Kidney glomerular epithelial cell (primary cell): ENCODE measurements at places on chromosomes 2 and 18.

DNA sequence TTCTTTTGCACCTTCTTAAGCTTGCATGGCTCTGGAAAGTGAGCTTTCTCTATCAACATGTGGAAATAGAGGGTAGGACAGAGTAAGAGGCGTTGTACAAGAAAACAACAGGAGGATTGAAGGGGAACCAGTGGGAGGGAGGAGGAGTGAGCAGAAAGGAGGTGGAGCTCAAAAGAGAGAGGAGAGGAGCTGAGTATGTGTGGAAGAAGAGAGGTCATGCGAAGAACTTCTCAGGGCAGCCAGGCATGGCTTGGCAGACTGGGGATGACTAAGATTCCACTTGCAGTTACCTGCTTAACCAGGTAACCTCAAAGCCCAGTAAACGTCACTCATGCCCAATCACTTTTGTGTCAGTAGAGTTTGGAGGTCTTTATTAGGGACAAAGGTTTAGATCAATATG lies 105.1 kb downstream of the BCL2L11 start:
- peak; percentile 59 for DNase-seq

GRCh38 chr18:42891705-42892104 lies 223.8 kb downstream of the RIT2 start:
- DNase-seq = no peak

GRCh38 chr18:44680273-44681075 lies at the start of gene SETBP1:
SETBP1 (plus strand) TSS chr18:44680888; CDS start chr18:44701347, 20,459 bp downstream.
- peak; percentile 38 for DNase-seq

DNA sequence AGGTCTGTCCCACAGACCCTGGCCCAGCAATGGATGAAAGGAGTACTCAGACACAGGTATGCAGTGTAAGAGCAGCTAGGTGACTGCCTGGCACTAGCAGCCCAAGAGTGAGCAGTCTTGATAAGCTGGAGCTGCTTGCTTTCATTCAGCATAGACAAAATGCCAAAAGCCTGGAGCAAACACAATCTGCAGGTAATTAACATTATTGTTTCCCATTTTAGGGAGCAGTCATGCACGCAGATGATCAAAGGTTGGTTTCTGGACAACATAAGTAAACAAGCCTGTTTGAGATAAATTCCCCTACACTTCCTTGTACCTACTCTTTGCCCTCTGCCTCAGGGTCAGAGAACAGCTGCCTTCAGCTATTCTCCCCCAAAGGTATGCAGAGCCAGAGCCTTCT lies 73.7 kb upstream of the MSTN start:
- no peak for DNase-seq

DNA sequence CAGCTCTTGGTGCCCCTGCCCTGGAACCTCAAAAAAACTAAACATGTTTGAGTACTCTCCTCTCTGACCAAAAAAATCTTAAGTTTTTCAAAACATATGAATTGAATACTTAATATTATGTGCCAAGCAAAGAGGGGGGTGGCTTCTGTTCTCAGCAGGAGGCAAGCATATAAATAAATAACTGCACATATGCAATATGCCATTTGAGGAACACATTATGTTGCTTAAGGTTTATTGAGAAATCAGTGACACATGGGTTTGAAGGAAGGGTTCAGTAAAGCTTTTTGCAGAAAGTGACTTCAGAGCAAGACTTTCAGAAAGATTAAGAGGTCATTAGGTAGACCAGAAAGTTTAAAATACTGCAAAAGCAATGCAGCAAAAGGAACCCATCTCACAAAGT lies 429.2 kb downstream of the TDRD15 start:
- DNase-seq = no peak

- no peak for DNase-seq
Measured at GRCh38 chr2:177171418-177171865, 41.2 kb upstream of the HNRNPA3 start.

DNA sequence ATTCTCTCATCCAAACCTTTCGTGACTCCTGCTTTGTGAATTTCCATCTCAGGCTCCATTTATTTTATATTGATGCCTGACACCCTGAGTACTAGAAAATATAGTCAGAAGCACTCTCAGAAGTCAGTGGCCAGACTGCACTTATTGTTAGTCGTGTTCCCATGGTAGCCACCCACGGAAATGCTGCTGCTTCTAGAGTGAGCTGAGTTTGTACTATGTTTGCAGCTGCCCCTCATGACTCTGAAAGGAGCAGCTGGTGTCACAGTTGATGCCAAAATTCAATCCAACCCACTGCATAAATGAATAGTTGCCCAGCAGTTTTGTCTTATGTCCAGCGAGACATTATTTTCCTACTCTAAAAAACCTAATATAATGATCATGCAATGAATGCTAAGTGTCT lies 265.2 kb upstream of the SPHKAP start:
- no peak for DNase-seq

GRCh38 chr18:32805354-32805753 lies 32.5 kb upstream of the KLHL14 start:
- DNase-seq = no peak

DNA sequence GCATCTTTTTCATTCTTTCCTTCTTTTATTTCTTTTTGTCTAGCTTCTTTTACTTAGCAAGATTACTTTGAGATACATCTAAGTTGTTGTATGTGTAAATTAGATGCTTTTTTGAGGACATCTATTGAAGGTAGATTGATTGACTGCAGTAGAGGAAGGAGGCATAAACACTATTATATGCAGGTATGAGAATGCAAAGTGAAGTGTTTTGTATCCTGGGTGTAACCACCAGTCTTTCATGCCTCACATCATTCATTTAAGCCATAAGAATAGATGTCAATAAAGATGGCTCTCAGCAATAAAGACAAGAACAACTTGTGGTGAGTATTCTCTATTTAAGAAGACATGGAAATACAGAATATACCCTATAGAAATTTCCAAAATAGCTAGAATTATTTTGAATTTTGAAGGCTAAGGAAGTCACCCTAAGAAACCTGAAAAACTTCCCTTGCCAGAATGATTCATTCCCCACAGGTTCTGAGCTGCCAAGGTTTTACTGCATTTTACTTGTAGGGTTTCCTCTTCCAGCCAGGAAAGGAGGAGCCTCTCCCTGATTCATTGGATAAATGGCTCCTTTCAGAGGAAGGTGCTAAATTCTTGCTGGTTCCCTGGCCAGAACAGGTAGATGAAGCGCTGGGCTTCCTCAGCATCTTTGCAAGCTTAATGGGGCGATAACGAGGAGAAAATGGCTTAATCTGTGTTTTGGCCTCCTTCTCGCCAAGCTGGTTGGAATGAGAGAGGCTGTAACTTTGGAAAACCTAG lies 279.8 kb upstream of the SLC14A2 start:
- no peak for DNase-seq

DNA sequence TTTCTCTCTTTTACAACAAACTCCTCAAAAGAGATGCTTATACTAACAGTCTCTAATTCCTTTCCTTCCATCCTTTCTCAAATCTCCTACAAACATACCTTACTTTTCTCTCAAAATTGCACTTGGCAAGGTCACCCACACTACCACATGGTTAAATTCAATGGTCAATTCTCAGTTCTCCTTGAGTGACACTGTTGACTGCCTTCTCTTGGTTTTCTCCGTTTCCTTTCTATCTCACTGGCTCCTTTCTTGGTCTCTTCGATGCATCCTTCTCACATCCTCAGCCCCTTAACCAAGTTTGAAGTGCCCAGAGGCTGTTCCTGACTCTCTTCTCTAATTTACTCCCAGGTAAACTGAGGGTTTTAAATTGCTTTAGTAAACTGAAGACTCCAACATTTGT lies 12.5 kb downstream of the C1D start:
- no peak for DNase-seq

DNA sequence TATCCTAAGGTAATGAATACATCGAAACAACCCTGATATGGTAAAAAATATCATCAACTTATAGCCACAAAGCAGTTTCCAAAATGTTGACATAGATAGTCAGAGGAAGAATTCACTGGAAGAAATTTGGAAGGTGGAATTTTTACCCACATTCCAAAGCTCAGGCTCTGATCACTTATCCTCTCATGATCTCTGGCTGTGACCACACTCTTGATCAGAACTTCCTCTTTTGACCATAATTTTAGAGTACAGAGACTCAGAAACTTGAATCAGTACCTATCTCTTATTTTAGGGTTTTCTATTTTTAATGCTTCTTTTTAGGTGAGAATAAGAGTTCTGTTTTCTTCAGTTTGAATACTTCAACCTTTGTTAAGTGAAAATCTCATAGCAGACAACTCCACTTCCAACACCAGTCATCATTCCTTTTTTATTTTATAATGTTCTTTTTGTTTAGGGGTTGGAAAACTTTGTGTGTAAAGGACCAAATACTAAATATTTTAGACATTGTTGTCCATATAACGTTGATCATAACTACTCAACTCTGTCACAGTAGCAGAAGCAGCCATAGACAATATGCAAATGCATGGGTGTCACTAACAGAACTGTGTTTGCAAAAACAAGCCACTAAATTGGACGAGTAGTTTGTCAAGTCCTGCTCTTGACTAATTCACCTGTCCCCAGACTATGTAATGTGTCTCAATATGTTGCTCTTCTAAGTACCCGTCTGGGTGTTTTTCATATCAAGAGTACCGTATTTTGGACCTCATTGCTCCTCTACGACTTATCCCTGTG lies 891.6 kb upstream of the CRIM1 start:
- peak; percentile 13 for DNase-seq

DNA sequence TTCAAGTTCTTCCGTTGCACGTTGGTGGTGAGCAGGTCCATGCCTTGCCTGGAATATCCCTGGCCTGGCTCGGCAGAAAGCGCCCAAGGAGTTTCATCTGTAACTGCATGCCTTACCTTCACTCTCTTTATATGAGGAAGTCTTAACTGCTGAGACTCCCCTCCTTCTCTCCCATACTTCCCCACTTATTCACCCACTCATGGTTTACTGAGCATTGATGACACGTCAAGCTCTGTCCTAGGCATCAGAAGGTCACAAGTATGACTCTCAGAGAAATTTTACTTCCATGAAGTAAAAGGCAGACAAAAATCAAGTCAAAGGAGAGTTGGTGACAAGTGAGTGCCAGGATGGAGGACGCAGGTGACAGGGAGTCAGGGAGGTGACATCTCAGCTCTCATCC lies 68.2 kb downstream of the TBC1D8 start:
- DNase-seq = no peak

- DNase-seq = no peak
Measured at GRCh38 chr18:49020621-49021021, 69.9 kb upstream of the SMAD7 start.

- DNase-seq = peak; percentile 57
Measured at GRCh38 chr2:62319070-62319469, 123.2 kb downstream of the B3GNT2 start.

- no peak for DNase-seq
Measured at GRCh38 chr2:118128826-118129225, 40.6 kb downstream of the INSIG2 start.

GRCh38 chr2:197904446-197904845 lies 100.1 kb downstream of the PLCL1 start:
- no peak for DNase-seq

GRCh38 chr2:15557887-15558311 lies 3.2 kb downstream of the NBAS start:
- DNase-seq = no peak

- no peak for DNase-seq
Measured at GRCh38 chr2:29615841-29616240, 305.5 kb downstream of the ALK start.

DNA sequence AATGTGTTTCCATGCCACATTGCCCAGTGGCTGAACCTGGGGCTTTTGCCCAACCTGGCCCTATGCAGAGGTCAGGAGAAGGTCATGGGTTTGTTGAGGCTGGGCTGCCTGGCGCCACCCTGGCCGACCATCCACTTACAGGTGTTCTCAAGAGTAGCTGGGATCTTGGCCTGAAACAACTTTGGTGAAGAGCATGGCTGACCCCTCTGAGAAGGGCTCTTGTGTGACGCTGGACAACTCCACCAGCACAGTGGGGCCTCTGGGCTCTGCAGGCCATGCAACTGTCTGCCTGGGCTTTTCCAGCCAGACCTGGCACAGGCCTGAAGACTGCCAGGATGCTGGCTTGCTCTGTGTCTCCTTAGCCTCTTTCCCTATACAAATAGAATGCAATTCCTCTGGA lies 76.4 kb upstream of the ZNG1B start:
- DNase-seq = no peak

DNA sequence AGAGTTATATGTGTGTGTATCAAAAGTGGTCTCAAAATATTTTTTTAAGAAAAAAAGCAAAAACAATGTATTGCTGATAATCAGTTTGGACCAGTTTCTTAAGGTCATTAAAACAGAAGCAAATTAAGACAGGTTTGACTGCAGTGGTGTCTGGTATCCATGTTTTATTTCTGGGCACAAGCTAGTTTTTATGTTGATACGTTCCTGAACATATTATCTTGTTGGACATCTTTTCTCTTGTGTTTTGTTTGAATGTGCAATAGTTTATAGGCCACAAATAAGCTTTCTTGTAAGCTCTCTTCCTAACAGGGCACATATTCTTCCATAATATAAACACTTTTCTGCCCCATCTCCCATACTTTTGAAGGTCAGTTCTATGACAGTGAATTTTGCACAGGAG lies 74.6 kb upstream of the FAM117B start:
- no peak for DNase-seq

DNA sequence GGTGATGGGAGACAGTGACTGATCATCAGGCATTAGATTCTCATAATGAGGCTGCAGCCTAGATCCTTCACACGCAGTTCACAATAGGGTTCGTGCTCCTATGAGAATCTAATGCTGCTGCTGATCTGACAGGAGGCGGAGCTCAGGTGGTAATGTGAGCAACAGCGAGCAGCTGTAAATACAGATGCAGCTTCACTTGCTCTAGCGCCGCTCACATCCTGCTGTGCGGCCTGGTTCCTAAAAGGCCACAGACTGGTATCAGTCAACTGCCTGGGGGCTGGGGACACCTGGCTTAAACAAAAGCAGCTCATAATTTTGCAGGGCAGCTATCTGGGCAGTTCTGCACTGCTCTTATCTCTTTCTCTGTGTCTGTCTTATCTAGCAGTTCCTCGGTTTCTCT lies 20.4 kb upstream of the CD226 start:
- DNase-seq = no peak

- no peak for DNase-seq
Measured at GRCh38 chr2:11802782-11803191, 56.4 kb downstream of the LPIN1 start.

DNA sequence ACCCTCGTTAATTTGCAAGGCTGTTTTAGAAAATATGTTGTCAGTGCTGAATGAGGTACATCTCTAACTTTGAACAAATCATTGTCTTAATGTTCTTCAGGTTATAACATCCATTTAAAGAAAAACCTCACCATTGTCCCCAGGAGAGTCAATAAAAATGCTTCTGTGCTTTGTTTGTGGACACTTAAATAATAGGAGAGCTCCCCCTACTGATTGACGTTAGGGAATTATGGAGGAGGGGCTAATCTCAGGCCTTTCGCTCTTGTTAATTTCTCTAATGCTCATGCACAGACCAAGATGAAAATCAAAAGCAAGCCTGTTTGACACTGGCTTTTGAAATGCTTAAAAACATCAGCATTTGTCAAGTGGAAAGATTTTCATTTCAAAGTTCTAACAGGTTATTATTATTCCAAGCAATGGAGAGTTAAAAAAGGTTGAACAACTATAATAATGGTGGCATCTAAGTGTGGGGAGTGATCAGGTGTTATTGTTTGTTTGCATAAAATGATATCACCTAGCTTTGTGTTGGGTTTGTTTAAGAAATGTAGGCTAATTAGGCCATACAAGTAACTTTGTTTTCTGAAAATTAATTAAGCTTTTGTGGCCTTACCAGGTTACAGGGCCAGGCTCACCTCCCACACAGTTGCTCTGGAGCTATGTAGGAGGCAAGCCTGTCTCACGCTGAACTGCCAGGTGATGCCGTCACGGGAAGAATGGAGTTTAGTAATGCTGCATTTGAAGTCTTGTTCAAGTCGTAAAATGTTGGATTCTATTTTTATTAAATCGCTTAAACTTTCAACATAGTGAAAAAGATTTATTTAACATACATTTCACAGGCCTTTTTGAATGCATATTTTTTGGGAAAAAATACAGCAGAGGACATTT lies 51.7 kb upstream of the SMIM21 start:
- DNase-seq = peak; percentile 52
